ENCODE measurements at places on chromosomes 1 and 21. TPM values are rescaled to one million over a fixed set of nuclear protein-coding genes. Genes with fewer than 3 reads are reported as not detected.

- DNase-seq = no peak
Measured at GRCh38 chr1:167184081-167184480, 36.6 kb upstream of the POU2F1 start.

- no peak for DNase-seq
Measured at GRCh38 chr1:48229317-48229716, 6.8 kb downstream of the SLC5A9 start.

DNA sequence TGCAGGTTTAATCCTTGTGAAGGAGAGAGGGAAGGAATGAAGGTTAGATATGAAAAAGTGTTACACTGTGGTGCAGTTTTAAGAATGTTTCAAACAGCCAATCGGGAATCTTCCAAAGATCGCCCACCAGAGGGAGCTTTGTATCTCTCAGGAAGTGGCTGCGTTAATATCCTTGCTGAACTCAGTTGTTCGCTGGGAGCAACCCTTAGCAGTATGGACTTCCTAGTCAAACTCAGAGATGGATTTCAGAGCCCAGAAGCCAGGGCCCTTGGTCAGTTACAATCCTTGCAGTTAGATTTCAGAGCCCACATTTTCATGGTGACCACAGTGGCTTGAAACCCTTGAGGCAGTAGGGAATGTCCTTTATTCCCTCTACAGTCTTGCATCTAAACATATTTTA lies 136.2 kb downstream of the NTNG1 start:
- DNase-seq = peak; percentile 64

DNA sequence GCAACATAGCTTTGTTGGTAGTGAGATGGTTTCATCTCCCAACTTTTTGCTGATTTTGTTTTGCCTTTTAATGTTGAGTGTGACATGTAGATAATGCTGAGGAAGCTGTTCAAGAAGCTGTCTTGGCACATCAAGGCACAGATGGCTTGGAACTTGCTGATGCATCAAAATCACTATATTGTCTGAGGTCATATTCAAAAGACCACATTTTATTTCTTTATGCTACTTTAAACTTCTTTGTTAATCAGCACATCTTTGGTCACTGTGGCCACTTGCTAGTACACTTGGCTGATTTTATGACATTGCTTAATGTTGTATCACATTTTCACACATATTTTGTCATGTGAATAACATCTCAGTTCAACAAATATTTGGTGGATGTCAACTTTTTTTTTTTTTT lies 87.1 kb upstream of the BCL10 start:
- DNase-seq = no peak

DNA sequence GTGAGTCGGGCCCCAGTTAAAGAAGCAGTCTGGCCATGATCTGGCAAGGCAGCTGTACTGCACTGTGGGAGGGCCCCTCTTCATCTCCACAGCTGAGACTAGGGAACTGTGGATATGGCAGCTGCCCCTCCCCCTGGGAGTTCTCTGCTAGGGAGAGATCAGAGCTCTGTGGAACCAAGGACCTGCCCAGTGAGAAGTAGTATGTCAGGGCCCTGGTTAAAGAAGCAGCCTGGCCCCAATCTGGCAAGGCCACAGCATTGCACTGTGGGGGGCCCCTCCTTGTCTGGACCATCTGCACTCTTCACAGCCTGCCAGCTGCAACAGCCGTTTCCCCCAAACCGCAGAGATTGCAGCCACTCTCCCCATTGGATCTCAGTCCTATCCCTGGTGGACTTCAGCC lies 208.5 kb downstream of the DNAH14 start:
- no peak for DNase-seq

- no peak for DNase-seq
Measured at GRCh38 chr1:63991685-63992084, 211.7 kb upstream of the UBE2U start.

DNA sequence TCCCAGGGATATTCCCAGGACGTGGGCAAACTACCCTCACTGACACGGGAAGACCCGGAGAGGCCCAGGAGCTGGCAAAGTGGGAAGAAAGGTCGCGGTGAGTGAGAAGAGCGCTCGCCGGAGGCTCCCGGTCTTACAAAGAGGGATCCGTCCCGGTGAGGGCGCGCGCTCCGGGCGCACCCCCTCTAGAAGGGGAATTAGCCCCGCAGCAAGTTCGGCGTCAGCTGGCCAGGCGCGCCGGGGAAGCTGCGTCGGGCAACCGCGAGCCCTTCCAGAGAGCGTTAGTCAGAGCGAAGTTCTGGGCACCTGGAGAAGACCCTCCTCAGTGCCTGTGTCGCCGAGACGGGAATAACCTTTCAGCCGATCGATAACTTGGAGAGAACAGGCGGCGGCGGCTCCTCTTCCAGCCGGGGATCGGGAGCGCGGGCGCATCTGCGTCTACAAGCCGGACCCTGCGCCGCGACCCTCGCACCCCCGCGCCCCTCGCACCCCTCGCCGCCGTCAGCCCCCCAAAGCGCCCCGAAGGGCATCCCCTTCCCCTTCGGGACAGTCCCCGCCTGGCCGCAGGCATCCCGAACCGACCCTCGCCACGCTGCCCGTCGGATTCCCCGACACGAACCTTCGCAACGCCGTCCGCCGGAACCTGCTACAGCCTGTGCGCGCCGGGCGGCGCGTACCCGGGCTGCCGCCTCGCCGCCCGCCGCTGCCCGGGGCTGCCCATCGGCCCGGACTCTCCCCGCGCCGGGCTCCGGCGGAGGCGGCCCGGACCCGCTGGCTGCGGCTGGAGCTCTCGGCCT lies 485 bp downstream of the SIPA1L2 start:
- DNase-seq = peak; percentile 56

GRCh38 chr1:76833856-76834255 lies 33.4 kb upstream of the ST6GALNAC5 start:
- no peak for DNase-seq

GDAP2 gene
- total RNA-seq = 27.6 TPM

PARP1 gene
- 331 TPM for total RNA-seq

All from H9 (cell line).